ENCODE measurements at places on chromosomes 7 and 10.

- no peak for DNase-seq
Measured at GRCh38 chr10:126439942-126440341, 51.7 kb upstream of the ADAM12 start.

DNA sequence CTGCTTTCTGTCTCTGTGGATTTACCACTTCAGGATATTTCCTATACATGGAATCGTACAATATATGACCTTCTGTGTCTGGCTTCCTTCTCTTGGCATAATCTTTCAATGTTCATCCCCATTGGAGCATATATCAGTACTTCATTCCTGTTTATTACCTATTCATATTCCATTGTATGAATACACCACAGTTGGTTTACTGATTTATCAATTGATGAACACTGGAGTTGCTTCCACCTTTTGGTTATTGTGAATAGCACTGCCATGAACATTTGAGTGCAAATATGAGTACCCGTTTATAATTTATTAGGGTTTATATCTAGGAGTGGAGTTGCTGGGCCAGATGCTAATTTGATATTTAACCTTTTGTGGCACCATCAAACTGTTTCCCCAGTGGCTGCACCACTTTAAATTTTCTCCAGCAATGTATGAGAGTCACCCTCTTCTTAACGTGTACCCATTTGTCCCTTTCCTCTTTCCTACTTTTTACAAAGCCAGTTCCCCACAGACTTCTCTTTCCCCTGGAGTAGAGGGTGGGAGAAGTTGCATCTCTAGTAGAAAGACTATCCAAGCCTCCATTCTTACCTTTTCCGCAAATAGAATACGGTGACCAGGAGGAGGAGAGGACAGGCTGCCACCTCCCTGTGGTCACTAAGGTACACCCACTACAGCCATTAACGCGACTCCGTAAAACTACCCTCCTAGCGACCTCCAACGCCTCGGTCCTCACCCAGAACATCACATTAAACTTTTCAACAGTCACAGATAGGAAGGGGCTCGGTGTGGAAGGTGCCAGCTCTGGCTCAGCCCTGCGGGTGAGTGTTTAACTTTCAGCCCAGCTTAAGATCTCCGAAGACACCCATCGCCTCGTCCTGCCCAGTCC is 25.6 kb downstream of the SCD start:
- DNase-seq: no peak

GRCh38 chr7:5598769-5599371 is 175.2 kb upstream of the TNRC18 start:
- DNase-seq: no peak

GRCh38 chr7:157875230-157876179 is 538.7 kb downstream of the DNAJB6 start:
- no peak for DNase-seq

DNA sequence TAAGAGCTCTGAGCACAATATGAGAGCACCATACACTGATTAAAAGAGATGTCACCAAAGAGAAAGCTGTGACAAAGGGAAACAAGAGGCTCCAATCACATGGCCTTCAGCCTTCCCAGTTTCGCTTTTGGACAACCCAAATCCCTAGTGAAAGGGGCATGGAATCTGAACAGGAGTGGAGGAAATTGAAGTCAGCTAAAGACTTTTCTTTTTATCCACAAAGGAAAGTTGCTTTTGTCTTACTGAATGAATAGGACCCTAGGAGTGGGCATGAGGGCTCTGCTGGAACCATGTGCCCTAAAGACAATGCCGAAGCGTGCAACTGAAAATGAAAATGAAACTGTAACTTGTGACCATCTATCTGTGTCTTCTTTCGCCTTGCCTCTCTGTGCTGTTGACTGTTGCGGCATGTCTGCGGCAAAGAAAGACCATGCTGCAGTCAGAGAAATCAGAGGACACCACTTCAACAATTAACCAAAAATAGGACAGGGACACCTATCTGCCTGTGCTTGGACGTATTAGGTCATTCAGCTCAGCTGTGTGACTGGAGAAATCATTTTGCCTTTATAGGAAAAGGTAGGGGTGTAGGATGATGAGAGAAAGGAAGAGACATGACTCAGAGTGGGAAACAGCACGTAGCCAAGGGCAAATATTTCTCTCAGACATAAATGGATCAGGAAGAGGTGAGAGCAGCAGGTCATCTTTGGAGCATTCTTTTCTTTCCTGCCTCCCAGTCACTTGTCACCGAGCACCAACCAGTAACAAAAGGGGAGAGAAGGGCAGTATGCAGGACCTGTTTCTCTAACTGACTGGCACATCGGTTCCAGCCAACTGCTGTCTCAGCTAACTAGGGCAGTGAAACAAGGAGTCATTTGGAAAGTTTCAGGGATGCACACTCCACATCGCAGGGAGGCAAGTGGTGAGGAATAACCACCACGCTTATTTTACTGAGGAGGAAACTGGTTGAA is 12.3 kb downstream of the CAV2 start:
- no peak for DNase-seq

DNA sequence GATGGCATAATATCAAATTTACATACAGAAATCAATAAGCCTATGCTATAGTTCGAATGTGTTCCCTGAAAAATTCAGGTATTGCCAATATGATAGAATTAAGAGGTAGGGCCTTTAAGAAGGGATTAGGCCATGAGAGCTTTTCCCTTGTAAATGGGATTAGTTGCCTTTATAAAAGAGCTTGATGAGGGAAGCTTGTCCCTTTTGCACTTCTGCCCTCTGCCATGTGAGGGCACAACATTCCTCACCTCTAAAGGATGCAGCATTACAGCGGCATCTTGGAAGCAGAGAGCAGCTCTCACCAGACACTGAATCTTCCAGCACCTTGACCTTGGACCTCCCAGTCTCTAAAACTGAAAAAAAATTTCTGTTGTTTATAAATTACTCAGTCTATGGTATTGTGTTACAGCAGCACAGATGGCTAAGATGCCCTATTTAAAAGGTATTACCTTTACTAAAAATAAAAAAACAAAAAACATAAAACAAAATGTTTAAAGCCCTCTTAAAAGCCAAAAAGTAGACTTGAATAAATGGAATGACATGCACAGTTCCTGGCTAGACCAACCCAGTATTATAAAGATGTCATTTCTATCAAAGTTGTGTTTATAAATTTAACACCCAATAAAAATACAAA is 909.6 kb downstream of the REEP3 start:
- DNase-seq: no peak

DNA sequence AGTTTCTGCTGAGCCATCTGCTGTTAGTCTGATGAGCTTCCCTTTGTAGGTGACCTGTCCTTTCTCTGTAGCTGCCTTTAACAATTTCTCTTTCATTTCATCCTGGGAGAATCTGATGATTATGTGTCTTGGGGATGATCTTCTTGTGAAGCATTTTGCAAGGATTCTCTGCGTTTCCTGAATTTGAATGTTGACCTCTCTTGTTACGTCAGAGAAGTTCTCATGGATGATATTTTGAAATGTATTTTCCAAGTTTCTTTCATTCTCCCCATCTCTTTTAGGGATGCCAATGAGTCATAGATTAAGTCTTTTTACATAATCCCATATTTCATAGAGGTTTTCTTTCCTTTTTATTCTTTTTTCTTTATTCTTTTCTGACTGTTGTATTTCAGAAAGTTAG is 184.2 kb upstream of the BET1 start:
- no peak for DNase-seq
